ENCODE measurements at places on chromosomes 7 and 10.

DNA sequence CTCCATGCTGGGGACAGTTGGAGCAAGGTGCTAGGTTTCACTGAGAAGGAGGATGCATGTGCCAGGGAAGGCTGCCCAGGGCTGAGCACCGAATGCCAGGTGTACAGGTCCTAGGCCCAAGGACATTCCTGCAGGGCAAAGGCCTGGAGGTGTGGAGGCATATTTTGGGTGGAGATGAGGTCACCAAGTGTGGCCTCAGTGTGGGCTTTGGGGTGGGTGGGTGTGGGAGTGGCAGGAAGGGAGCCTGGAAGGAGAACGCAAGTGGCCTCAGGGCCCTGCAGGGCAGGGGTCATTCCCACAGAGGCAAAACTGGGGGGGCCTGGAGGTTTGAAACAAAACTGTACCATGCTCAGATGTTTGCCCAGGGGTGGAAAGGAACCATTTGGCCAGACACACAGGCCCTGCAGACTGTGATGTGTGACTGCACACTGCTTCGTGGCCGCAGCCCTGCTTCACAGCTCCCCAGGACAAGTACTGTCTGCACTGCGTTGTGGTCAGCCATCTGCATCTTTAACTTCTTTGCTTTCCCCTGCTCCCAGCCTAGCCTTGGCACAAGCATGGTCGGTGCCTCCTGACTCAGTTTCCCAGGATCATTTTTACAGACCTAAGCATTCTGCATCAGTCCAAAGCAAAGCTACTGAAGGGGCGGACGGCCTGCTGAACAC is 5.1 kb downstream of the PLPP4 start:
- DNase-seq, result no peak

GRCh38 chr10:28130267-28130666 is 131.4 kb upstream of the ODAD2 start:
- DNase-seq, result no peak

DNA sequence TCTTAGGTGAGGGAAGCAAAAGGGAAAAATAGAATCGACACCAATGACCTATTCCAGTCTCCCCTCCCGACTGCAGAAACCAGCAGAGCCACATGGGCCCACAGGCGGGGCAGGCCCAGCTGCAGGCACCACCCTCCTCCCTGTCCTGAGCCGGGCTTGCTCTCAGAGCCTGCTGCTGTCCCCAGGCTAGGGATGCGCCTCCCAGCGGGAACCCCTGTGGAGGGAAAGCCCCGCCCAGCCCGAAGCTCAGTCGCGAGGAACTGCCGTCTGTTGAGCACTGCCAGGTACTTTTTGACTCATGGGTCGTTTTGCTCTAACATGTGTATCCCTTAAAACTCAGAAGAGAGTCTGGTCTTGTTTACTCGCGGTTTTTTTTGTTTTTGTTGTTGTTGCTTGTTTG is 124.5 kb upstream of the RET start:
- peak; percentile 31 for DNase-seq

DNA sequence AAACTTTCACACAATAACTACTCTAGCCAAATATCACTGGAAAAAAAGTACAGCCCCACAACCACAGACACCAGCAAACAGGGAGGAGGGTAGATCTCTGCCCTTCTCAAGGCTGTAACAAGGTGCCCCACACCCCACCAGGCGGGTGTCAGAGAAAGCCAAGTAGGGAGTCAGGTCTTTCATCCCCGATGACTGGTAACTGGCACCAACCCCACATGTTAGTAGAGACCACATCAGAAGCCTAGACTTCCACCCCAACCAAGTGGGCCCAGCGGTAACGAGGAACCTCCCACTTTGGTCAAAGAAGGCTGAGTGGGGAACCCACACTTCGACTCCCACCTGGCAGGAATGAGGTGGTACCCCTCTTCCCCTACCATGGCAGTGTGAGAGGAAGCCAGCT is 16.4 kb upstream of the RUFY2 start:
- DNase-seq, result no peak

DNA sequence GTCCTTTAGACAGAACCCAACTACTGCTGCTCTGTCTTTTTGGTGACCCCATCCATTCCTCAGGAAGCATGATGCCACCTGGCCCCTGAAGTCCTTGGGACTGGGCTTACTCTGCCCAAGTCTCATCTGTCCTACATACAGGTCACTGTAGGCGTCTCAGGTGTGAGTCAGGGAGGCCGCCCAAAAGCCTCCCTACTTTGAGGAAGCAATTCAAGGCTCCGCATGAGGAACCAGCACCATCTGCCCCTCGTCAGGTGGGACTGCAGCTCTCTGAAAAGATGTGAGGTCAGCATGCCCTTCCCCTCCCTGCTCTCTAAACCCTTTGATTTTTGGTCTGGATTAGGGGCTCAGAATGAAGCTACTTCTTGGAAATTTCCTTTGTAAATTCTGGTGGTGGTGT is 354.8 kb downstream of the CXCL12 start:
- DNase-seq, result no peak

DNA sequence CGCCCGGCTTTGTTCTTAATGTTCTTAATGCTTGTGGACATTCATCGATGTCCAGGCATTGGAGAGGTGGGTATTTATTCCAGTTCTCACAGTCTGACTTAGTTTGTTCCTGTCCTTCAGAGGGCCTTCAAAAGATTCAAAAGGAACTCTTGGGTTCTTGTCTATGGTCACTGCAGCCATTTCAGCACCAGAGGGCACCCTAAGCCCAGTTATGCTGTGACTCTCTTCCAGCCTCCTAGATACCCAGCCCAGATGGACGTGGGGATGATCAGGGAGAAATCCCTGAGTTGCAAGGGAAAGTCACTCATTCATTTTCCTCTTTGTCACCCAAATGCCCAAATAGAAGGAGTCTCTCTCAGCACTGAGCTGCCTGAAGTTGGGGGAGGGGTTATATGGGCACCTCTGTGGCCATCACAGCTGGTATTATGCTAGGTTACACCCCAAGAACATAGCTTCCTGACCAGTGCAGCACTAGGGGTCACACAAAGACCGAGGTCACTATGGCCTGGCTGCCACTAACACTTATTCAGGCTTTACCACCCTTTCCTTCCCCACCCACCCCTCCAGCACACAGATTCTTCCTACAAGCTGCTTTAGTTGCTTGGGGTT is 26.5 kb upstream of the CCDC126 start:
- peak; percentile 79 for DNase-seq

DNA sequence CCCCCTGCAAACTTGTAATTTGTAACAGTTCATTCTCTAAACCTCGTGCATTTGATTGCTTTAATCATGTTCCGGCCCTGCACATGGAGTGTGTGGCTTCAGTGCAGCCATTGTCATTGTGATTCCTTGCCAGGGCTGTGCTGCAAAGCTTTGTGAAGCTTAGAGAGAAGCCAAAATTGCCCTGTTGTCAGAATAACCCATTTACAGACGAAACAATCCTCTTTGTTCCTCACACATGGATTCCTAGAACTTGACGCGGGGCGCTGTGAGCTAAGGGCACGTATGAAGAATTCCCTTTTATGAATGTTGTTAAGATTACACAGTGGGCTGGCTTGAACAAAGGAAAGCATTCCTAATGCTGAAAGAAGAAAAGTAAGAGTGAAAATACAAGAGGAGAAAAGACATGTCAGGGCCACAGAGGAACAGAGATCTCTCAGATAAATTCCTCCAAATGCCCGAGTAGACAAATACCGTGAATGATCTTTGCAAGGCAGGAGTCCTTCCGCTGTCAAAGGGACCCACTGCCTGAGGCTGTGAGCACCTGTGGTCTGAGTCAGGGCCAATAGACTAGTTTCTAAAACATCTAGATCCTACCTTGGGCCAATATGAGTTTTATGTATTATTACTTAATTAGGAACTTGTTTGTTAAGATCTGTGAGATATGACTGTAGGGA is 205.4 kb upstream of the C7orf33 start:
- DNase-seq, result peak; percentile 63

- DNase-seq, result no peak
These were observed 15.3 kb downstream of the SFRP4 start for GRCh38 chr7:37901236-37901827.

GRCh38 chr7:137120690-137121089 is 222.8 kb downstream of the PTN start:
- DNase-seq, result no peak

DNA sequence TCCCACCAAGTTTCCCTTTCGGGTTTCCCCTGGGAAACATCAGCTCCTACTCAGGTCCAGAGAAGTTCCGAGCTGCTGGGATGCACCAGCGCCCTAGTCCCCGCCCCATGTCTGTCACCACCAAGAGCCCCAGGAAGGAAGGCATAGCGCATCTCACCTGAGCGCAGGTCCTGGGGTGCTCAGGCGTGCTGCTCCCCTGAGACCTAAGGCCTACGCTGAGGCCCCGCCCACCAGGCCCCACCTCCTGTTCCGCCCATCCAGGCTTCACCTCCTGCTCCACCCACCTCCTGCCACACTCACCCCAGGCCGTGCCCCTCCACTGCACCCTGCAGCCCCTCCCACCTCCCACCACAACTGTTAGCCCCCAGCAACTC is 1.2 kb upstream of the TFR2 start:
- no peak for DNase-seq

- DNase-seq, result no peak
These were observed 1.0 kb upstream of the PSMC2 start for GRCh38 chr7:103346396-103346795.

- no peak for DNase-seq
These were observed 92.5 kb downstream of the TRIL start for GRCh38 chr7:28865601-28866144.

GRCh38 chr7:81025360-81025759 is 106.5 kb upstream of the SEMA3C start:
- DNase-seq, result no peak

- DNase-seq, result peak; percentile 35
These were observed 579 bp downstream of the RBM33 start for GRCh38 chr7:155644971-155645509.

- no peak for DNase-seq
These were observed 23.5 kb downstream of the VCL start for GRCh38 chr10:74021248-74022055.

- no peak for DNase-seq
These were observed 13.8 kb upstream of the PAX2 start for GRCh38 chr10:100731407-100732240.

Data from dorsolateral prefrontal cortex (tissue), 122 donors.